Left renal pelvis (tissue), 4 donors: ENCODE measurements at places on chromosomes 3 and 15.

GRCh38 chr3:4290272-4290893, 12.8 kb upstream of the SETMAR start:
- DNase-seq: no peak

- no peak for DNase-seq
Observed at GRCh38 chr3:8900869-8901268, 62.4 kb downstream of the RAD18 start.

GRCh38 chr3:64167868-64168267, 57.4 kb downstream of the PRICKLE2 start:
- DNase-seq: no peak

DNA sequence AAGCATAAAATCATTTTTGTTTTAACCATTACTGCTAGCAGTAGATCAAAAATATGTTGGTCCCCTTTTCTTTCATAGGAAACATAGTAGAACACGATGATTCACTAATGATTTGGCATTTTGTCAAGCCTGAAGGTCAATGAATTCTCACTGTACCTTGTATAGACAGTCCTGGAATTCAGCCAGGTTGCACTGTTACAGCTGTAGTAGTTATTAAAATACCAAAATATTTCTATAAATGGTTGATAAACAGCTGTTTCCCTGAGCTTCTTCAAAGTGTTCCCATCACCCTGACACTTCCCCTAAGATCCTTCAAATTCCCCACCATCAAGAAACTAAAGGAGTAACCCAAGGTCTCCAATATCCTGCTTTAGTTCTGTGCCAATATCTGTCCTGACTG, 200.9 kb downstream of the ATP8B4 start:
- no peak for DNase-seq

- no peak for DNase-seq
Observed at GRCh38 chr3:78497767-78498166, 1270.0 kb downstream of the ROBO1 start.

DNA sequence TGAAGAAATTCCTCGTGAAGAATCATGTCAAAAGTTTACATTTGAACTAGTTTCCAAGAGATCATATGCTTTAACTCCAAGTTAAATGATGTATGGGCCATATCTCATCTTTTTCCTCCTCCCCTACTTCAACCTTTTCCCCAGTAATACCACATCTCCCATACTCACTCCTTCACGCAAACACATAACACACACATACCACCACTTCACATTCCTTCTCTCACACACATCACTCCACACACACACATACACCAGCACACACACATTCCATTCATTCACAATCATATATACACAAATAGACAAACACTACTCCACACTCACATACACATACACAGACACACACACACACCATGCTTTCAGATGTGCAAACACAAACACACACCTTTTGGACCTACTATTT, 769.0 kb upstream of the NR2F2 start:
- DNase-seq: no peak

DNA sequence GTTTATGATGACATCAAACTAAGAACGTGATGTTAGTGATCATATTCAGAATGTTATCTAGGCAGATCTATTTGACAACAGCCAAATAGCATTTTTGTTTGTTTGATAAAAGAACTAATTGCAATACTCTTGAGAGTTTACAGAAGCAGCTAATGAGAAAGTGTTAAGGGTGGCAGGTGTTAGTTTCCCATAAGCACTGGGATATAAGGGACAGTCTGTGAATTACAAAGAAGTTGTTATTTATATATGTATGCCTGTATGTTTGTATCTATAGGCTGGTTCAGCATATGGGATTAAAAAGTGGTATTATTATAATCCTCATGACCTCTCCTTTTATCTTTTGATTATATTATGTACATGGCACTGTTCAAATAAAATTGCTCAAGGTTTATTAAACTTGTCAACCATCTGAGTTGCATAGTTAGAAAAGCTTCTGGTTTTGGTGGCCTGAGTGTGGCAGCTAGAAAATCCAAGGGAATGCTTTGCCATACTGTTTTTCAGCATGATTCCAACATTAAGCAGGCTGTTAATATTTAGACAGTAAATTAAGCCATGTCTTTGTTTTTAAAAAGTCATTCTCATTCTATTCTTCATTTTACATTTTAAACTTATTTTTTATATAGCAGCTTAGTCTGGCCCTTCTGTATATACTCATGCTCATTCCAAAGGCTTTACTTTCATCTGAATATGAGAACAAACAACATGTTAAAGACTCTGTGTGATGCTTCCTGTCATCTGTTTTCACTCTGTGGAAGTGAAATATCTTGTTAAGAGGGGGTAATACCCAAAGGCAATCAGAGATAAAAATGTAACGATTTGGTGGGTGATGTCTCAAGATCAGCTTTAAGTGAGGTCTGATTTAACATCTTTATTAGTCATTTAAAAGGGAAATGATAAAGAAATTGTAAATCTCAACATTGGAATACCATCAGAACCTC, 13.1 kb downstream of the ROBO2 start:
- no peak for DNase-seq
